ENCODE measurements at places on chromosomes 7 and 10. TPM values are rescaled to one million over a fixed set of nuclear protein-coding genes. Genes with fewer than 3 reads are reported as not detected.

Gene CALY
- total RNA-seq, result not detected

Gene NACAD
- total RNA-seq, result 2.9 TPM

- DNase-seq, result no peak
Measured at GRCh38 chr7:131924857-131925256, 368.4 kb upstream of the PODXL start.

GRCh38 chr7:26789481-26790184 is 74.8 kb downstream of the SKAP2 start:
- DNase-seq, result no peak

- no peak for DNase-seq
Measured at GRCh38 chr10:11165591-11166543, 148.2 kb downstream of the CELF2 start.

DNA sequence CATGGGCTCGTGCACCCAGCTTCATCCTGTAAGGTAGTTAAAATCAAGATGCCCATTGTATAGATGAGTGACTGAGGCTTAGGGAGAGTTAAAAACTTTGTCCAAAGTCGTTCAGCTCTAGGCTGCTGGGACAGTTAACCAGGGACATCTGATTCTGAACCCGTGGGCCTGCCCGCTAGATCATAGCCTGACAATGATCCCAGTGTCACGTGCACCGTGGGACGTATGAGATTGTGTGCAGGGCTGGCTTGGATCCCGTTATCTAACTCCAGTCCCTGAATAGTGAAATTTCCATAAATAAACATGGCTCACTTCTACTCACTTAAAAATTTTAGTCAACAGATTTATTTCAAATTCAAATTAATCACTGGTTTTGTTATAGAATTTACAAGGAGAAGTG is 24.9 kb downstream of the C10orf120 start:
- no peak for DNase-seq

GRCh38 chr7:2633538-2634266 is 1.9 kb downstream of the TTYH3 start:
- peak; percentile 89 for DNase-seq

DNA sequence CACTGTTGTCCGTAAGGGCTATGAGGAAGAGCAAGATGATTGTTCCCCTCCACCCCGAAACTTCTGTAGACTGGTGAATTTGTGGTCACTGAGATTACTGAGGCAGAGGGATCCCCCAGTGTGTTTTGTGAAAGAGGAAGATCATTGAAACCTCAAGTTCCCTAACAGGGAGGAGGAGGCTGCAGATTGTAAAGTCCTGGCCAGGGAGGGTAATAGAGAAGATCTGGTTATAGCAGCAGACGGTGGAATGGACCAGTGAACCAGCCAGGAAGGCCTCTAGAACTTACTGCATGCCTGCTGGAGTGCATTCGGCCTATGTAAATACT is 31.1 kb downstream of the LMTK2 start:
- no peak for DNase-seq

GRCh38 chr10:67819768-67820204 is 18.2 kb downstream of the DNAJC12 start:
- peak; percentile 58 for DNase-seq

DNA sequence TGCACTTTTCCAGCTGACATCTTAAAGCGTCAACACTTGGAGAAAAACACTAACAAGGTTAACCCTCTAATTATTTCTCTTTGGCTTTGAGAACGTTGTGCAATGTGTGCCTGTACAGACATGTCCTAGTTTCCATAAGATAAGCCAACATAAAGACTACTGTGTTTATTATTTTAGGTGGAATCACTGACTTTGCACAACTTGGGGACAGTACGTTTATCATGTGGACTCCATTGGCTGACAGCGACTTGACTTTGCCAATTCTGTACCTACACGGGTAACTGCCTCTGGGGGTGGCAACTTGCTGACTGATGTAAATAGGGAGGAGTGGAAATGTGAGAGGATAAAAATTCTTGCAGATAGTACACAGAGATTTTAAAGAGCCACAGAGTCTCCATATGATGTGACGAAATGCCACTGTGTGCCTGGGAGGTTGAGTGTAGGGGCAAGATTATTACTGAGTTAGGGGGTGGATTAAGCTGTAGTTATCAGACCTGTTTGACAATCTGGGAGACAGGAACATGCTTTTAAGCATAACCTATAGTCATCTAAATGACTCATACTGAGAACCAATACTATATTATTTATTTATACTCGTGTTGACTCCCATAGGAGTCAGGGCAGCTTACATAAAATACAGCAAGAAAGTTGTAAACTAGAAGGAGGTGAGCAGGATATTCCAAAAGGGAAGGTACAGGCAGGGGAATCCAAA is 21.0 kb downstream of the SLC13A4 start:
- no peak for DNase-seq

DNA sequence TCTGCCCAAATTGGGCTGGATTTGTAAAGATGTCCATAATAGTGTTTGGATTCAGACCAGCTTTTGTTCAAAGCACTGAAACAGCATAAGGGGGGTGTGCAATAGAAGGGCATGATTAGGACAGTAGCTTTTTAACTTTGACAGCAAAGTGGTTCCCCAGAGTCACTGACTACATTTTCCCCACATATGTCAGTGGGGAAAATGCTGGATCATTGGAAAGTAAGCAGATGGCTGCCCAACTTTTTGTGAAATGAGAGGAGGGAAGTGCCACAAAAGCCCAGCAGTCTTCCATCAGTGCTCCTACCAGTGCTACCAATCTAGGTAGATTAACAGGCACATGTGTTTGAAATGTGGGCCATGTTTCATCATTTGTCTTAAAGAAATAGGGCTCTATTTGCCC is 162.8 kb downstream of the FZD1 start:
- no peak for DNase-seq
